ENCODE measurements at places on chromosomes 4 and X. TPM values are rescaled to one million over a fixed set of nuclear protein-coding genes. Genes with fewer than 3 reads are reported as not detected.

DNA sequence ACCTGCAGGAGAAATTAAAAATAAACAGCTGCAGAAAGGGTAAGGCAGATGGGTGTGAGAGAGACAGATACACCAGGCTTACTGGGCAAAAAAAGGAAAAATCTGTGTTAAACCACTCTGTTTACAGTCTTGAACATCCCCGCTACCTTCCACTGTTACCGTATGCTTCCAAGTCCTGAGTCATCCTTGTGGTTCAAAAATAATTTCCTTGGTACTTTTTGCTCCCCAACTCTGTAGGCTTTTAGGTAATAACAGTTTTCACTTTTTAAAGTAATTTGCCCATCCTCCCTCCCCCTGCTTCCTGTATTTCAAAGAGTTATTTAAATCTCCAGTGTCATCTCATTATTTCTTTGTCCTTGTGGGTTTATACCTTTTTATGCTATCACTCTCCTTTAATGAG lies 210.1 kb upstream of the FAT4 start:
- DNase-seq, result no peak

DNA sequence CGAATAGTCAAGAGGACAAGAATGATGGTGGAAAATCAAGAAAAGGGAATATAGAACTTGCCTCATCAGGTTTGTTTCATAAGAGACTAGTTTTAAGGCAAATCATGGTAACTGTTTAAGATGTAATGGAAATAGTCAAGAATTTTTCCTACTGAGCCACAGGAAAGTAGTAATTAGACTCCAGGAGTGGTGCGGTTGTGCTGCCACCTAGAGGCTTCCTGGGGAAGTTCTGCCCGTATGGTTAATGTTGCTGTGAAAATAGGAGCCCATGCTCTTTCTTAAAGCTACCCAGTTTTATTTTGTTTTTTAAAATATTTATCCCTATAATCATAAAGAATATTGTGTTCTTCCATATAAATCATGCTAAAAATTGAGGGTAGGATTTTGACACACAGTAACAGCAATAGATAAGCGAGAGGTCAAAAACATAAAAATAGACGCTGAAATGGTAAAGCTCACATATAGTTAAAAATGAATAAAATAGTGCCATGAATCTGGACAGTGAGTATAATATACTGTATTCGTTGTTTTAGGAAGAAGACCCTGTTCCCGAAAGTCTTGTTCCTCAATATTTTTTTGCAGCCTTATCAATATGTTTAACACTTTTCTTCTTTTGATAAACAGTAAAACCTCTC lies 87.0 kb downstream of the PHOX2B start:
- DNase-seq, result peak; percentile 52

- DNase-seq, result no peak
These were observed 28.4 kb upstream of the CLCN4 start for GRCh38 chrX:10128386-10128785.

The HTRA3 gene
- total RNA-seq, result not detected

DNA sequence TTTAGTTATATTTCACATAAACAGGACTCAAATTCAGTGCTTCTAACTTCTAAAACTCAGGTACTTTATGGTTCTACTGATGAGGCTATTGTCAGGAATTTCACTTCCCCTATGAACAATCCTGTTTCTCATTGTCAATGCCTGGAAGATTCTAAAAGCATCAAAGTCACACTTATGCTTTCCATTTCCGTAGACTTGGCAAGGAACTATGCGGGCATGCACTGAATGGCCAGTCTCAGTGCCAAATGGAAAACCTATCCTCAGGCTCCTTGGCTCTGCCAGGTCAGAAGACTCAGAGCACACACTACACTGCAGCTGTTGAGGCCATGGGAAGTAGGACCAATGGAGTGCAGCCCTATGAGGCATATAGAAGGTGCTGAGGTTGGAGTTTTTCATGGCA lies 97.0 kb upstream of the PTPN13 start:
- no peak for DNase-seq

DNA sequence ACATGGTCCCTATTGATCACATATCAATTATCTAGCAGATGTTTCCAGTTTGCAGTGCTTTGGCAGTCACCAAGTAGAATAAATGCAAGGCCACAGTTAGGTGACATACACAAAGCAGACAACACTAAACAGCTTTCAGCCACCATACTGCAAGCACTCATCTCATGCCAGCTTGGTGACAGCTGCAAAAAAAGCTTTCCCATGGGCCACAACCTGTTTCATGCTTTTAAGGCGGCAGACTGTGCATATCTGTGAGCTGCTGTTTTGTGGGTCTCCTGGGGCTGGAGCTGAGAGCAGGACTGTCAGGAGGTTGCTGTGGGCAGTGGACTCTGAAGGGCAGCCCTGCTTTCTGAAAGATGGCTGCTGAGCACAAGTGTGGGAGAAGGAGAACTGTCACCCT lies 82.6 kb downstream of the FHDC1 start:
- DNase-seq, result no peak

DNA sequence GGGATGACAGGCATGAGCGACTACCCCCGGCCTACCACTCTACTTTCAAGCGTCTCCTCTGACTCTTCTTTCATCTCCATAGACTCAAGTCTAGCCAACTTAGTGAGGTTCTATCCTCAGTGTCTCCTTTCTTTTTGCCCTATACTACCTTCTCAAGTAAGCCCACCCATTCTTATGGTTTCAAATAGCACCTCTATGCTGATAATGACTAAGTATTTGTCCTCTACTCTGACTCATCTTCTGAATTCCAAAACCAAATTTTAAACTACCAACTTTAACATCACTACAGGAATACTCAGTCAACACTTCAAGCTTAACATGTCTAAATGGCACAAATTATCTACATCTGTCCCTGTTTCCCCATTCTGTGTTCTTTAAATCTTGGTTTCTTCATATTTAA lies 47.8 kb downstream of the ELF2 start:
- no peak for DNase-seq

DNA sequence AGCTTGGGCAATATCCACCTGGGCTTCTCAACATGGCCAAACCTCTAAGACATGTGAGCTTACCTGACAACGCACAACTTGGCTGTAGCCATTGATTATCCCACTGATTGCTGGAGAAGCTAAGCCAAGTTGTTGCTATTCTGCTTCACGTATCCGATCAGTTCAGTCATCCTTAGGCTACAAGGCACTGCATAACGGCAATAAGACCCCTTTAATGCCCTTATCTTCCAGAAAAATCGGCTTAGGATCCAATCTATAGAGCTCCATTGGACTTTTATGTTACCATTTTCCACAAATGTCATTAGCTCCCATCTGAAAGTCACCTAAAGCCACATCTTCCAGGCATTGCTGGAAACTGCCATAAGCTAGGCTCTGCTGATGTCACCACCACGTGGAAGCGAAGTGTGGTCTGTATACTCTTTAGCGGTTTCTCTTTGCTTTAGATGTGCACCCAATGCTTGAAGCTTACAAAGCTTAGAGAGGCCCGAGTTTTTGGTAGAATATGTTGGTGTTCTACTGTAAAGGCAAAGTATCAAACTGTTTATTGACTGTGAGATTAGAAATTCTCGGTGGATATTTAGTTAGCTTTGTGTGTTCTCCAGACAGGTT lies 163.1 kb downstream of the CPE start:
- DNase-seq, result no peak

The PABPC1L2A gene
- not detected for total RNA-seq

DNA sequence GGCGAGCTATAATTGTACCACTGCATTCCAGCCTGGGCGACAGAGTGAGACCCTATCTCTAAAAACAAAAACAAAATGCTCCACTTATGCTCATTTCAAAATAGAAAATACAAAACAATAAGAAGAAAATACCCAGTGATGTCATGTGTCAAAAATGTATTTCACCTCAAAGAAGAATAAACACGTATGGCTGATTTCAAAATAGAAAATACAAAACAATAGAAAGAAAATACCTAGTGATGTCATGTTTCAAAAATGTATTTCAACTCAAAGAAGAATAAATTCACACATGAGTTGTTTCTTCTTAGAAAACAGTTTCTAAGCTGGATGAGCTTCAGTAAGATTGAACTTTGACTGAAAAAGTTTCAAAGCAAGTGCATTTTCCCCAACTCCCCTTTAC lies 20.3 kb upstream of the PDCL2 start:
- DNase-seq, result no peak

DNA sequence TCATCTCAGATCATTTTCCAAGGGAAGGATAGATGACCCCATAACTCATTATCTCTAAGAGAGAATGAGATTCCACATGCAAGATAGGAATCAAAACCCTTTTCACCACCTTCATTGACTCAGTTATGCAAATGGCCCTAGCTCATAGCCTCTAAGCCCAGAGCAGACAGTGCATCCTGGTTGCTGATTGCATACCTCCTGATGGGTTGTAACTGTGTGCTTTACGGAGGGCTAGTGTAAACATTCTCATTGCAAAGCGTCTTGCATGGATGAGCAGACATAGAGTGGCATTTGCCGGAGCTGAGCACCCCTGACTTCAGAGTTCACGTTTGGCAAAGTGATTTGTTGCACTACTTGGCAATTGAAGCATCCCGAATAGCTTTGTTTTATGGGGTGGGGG lies 151.0 kb downstream of the VCX3A start:
- no peak for DNase-seq

The AKAP17A gene
- 20.6 TPM for total RNA-seq

GRCh38 chr4:104286867-104287266 lies 207.8 kb downstream of the CXXC4 start:
- DNase-seq, result no peak

- DNase-seq, result no peak
These were observed 66.0 kb upstream of the PHOX2B start for GRCh38 chr4:41814565-41814964.
